Stimulated activated CD4-positive, alpha-beta T cell treated with anti-CD3 and anti-CD28 coated beads, Interleukin-2, amount 100 ng/mL, for 48 hours (primary cell): ENCODE measurements at places on chromosomes 2 and 18.

DNA sequence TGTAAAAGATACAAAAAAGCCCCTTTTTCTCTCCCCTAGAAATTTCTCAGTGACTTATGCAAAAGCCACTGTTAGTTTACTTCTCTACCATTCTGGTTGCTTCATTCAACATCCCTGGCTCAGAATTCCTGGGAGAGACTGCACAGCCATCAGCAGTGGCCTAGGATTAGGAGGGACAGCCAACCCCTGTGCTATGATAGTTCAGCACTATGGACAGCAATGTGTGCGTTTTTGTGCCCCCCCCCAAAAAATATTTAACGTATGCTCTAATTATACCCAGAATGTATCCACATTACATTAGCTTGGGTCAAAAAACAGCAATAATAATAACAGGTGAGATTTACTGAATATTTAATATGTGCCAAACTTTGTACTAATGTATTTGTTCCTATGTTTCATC, 29.0 kb downstream of the OSR1 start:
- no peak for DNase-seq

DNA sequence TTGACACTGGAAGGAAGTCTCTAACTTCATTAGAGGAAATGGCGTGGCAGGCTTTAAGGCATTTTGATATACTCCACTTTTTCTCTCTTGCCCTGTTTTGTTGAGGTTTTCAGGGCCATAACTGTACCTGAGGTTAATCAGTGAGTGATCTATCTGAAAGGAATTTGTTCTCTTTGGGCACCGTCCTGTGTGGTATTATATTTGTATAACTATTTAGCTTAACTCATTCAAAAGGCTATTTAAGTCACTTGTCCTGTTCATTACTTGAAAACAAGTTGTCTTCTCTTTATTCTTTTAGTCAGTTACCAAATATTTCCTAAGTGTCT, 180.4 kb downstream of the NEDD4L start:
- no peak for DNase-seq

DNA sequence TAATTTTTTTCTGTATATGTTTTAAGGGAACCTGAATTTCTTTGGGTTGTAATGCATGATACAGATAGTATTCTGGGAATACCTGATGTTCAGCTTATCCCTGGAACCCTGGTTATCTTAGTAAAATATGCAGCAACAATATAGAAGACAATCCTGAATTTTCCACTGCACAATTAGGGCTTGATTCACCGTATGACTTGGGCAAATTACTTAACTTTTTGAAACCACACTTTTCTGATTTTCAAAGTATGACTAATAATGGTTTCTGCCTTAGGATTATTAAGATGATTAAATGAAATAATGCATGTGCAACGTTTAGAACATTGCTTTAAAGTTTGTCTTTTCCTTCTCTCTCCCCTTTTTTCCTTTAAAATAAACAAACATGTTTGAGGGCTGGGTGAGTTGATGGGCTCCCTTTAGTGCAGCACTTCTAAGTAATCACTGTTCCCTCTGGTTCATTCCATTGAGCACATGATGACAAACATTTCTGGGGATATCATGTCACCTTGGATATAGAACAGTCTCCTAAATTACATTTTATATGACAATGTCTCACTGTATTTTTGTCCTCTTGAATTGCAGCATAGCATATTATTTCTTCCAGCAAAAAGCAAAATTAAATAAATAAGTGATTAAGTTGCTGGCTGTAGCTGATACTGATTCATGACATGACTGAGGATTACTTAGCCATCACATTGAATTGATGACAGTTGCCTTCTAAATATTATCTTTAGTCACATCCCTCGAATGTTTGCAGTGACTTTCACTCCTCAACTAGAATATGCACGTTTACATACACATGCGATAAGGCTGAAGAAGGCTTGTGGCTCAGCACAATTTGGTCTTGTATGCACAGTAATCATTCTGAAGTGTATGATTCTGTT, 254.5 kb downstream of the NEDD4L start:
- no peak for DNase-seq

DNA sequence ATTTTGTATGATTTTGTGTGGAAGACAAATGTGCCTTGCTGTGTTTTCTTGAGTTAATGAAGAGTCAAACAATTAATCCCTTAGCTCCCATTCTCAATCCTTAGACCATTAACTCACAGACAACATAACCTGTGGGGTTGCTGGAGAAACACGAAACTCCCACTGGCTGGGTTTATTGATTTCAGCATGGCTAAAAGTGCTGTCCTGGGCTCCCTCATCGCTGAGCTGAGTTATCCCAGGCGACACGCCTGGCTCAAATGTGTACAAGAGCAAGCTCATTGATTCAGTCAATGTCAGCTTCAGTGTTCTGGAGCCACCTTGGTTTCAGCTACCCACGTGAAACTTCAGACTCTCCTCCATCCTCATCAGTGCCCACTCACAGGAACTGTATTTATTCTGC, 896.1 kb downstream of the CNTNAP5 start:
- no peak for DNase-seq

DNA sequence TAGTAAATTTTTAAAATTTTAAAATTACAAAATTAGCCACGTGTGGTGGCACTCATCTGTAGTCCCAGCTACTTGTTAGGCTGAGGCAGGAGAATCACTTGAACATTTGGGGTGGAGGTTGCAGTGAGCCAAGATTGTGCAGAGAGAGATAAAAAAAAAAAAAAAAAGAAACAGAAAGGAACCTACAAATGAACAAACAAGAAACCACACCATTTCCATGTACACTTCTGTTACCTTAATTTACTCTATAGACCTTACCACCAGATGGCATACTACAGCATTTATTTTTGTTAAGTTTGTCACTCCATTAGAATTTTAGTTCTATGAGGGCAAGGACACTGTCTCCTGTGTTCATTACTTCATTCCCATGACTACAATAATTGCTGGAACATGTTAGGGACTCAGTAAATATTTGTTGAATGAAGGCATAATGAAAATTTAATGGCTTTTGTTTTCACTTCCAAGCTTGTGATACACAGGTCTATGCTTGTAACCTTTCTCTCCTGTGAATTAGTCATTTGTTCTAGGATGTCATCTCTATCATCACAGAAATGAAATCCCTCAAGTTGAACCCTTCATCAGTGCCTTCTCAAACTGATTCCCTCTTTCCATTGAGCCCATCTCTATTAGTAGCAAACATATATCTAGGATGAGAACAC, 76.0 kb downstream of the ARHGAP15 start:
- DNase-seq: no peak

GRCh38 chr2:191187105-191187829, 36.5 kb upstream of the STAT4 start:
- no peak for DNase-seq

DNA sequence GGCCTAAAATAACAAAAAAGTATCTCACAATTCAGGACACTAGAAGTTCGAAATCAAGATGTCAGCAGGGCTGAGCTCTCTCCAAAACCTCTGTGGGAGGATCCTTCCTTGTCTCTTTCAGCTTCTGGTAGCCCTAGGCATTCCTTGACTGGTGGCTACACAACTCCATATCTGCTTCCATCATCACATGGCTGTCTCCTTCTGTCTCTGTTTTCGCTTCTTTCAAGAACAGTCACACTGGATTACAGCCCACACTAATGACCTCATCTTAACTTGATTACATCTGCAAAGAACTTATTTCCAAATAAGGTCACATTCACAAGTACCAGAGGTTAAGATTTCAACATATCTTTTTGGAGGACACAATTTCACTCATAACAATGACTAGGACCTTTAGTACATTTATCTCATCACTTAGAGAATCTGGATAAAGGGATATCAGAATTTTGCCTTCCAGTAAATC, 275.2 kb downstream of the IRS1 start:
- DNase-seq: no peak

- DNase-seq: no peak
Measured at GRCh38 chr2:143144813-143145455, 15.7 kb downstream of the ARHGAP15 start.

- DNase-seq: no peak
Measured at GRCh38 chr2:200451511-200451910, 58.4 kb downstream of the KCTD18 start.

DNA sequence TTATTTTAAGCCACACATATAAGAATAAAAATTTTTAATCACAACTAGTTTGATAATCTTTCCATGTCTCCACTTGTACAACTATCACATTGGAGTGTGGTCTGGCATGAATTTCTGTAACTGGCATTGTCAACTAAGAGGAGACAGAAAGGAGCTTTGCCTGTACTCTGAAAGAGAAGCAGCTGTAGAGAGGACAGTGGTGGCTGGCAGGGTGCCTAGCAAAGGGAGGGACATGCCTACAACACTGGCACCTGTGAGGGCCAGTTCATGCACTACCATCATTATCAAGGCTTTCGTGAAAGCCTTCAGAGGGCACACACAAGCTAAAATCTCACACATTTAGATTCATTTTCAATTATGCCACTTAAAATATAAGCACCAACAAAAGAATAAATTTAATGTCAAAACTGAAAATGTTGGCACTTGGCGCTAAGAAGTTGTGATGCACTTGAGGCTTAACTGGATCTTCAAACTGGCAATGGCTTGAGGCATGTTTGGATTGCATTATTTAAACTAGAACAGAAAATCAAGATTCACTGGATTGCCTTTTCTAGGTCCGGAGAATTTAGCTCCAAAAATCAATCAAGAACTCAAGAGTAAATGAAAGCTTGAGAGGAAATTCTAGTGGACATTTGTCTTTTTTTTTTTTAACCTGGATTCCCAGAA, 238.6 kb downstream of the ZNF385B start:
- DNase-seq: no peak

DNA sequence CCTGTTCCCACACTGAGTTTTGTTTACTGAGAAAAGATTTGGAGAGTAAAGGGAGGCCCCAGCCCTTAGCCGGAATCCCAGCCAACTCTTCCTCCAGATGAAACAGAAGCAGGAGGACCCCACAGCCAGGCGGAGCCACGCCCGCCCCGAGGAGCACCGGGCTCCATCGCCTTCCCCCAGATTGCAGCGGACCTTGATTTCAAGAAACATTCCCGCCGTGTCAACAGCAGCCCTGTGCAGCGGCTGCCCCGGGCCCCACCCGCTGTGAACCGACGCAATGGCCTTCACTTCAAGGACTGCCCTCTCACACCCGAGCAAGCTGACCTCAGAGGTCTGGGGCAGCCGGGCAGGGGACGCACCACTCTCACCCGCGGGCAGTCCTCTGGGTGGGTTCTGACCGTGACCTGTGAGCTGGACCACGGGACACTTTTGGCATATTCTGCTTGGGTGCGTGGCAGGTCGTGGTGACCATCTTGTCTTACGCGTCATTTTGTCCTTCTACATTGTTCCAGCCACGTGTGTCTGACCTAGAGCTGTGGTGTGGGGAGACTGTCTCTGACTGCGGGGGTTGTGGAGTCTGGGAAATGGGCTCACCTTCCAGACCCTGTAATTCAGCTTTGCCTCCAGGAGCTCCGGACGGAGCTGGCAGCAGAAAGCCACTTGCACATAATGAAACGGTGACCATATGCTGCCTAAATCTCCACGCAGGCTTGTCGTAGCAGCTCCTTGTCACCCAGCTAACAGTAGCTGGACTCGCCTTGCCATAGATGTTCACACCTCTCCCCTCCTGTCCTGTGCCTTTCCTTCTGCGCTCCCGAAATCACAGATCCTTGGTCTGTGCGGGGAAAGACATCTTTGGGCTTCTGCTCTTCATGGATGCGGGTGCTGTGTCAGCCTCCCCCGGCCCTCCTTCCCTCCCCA, 32.0 kb upstream of the INHBB start:
- DNase-seq: no peak

DNA sequence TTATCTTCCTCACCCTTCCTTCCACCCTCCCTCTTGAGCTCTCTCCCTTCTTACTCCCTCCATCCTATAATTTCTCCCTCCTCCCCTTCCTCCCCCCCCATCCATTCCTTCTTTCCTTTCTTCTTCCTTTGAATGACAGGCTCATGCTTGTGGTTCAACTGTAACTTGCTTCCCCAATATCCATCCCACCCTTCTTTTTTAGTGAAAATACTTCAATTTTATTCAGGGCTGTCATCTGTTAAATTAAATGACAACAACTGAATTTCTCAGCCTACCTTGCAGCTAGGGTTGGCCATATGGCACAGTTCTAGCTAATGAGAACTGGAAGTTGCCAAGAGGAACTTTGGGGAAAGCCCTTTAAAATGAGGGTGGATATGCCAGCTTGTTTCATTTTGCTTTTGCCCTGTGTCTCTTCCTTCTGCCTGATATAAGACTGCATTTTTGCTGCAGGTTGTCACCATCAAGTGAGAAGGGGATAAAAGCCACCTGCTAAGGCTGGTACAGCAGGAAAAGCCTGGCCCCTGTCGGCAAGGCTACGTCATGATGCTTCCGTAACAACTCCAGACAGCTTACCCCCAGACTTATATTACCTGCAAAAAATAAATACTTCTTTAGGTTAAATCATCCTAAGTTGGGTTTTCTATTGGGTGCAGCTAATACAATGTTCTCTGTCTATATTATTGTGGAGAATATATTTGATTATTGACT, 121.8 kb downstream of the NXPH2 start:
- DNase-seq: no peak

- no peak for DNase-seq
Measured at GRCh38 chr18:34595690-34596089, 114.4 kb upstream of the DTNA start.

GRCh38 chr18:4821801-4822200, 366.7 kb upstream of the DLGAP1 start:
- no peak for DNase-seq

GRCh38 chr18:6561420-6561861, 146.7 kb upstream of the L3MBTL4 start:
- no peak for DNase-seq

DNA sequence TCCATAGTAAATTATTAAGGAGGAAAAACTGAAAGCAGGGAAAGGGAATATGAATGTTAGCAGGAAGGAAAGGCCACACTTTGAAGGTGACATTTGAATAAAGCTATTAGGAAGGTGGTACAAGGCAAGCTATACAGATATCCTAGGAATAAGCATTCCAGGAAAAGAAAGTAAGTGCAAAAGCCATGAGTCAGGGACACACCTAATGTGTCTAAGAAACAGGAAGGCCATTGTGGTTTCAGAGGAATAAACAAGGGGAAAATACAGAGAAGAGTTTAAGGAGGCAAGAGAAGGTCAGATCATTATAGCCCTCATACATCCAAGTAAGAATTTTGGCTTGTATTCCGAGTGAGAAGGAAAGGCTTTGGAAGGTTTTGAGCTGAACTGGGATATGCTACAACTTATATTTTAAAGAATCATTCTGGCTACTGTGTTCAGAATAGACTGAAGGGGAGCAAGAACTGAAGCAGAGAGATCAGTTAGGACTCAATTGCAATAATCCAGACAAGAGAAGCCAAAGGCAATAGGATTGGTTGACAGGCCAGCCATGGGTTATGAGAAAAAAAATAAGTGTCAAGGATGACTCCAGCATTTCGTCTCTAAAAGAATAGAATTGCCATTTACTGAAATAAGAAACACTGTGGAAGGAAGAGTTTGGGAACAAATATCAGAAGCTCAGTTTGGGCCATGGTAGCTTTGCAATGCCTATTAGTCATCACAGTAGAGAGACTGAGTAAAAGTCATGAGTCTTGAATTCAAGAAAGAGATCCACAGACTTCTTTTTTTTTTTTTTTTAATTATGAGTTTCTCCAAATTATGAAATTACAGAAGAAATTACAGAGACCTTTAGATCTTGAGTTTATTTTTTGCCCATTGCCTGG, 11.3 kb downstream of the RAD51AP2 start:
- DNase-seq: no peak

GRCh38 chr18:79933765-79934164, 17.7 kb downstream of the SLC66A2 start:
- no peak for DNase-seq
